ENCODE measurements at places on chromosomes 7 and 10. TPM values are rescaled to one million over a fixed set of nuclear protein-coding genes. Genes with fewer than 3 reads are reported as not detected.
A peak's percentile ranks its signal among the peaks of the same experiment; 100 is the strongest.

- DNase-seq: no peak
These were observed 12.2 kb downstream of the CLRN3 start for GRCh38 chr10:127880557-127880956.

Gene SPDYE16
- 3.6 TPM for total RNA-seq

Gene PVRIG
- not detected for total RNA-seq

DNA sequence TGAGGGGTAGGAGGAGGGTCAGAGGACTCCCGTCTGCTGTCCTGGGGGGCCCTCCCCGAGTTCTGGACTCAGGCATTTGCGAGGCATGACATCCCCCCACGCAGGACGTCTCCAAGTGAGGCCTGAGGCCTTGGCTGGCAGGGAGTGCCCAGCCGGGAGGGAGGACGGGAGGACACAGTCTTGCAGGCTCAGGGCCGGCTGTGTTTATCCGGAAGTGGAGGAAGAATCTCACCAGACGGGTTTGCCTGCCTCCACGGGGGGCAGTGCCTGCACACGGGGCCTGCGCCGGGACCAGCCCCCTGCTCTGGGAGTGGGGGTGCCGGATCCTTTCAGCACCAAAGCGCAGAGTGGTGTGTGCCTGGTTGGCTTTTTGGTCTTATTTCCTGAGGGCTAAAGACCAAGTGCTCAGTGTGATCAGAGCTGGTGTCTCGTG, 10.9 kb downstream of the PWWP2B start:
- DNase-seq: peak; percentile 61

DNA sequence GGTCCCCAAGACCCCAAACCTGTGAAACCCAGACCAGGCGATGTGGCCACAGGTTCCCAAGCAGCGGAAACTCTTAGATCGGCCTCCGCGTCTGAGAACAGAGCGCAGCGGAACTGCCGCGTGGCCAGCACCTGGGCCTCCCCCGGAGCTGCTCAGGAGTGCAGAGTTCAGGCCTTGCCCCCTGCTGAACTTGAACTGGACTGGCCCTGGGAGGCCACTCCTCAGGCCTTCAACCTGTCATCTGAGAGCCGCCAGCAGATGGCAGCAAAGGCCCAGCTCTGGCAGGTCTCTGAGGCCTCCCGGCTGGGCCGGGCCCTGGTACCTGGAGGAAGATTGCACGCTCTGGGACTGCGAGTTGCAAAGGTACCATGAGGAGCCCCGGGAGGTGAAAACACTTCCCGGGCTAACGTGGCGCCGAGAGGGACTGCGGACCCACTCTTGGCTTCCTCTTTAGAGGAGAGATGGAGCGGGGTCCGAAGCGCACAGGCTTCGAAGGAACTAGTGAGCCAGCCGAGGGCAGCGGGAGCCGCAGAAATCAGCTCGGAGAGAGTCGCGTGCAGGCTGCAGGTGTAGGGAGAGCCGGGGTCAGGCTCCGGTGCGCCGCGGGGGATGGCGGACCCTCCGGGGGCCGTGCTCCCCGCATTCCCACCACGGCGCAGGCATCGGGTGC, 89.2 kb downstream of the PAXIP1 start:
- DNase-seq: peak; percentile 77

GRCh38 chr10:131310551-131311401, 745 bp downstream of the TCERG1L start:
- DNase-seq: no peak

GRCh38 chr7:137967143-137968018, 34.5 kb downstream of the CREB3L2 start:
- DNase-seq: no peak

Gene MYO1G
- 0.59 TPM for total RNA-seq

- DNase-seq: no peak
These were observed 16.8 kb downstream of the NOBOX start for GRCh38 chr7:144386741-144387140.

Gene SLC13A1
- total RNA-seq: not detected

Gene MARCHF5
- 2.8 TPM for total RNA-seq

- DNase-seq: no peak
These were observed 29.8 kb upstream of the GNA12 start for GRCh38 chr7:2873686-2874551.

DNA sequence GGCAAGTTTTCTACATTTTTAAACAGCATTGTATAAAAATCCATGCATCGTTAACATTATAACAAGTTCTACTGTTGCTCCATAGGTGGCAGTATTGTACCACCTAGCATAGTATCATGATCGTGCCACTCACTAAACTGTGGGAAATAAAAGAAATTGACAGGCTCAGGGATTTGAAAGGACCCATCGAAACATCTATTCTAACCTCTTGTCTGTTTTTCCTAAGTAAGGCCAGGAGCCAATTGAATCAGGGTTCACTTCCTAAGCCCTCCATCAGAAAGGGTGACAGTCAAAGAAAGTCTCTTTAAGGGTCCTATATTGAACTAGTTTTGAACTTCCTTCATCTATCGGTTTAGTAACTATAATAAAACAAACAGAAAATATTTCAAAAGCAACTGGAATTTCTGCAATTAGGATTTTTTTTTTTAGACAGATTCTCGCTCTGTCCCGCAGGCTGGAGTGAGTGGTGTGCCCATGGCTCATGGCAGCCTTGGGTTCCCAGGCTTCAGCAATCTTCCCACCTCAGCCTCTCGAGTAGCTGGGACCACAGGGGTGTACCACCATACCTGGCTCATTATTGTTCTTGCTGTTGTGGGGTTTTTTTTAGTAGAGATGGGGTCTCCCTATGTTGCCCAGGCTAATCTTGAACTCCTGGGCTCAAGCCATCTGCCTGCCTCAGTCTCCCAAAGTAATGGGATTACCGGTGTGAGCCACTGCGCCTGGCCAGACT, 9.4 kb downstream of the HACD1 start:
- no peak for DNase-seq

- DNase-seq: no peak
These were observed 62.7 kb downstream of the NPTX2 start for GRCh38 chr7:98679741-98680140.

Gene NUTM2B
- 0.41 TPM for total RNA-seq

GRCh38 chr7:158025686-158026600, 561.7 kb downstream of the PTPRN2 start:
- no peak for DNase-seq

GRCh38 chr10:122050811-122051210, 61.8 kb downstream of the TACC2 start:
- DNase-seq: no peak

DNA sequence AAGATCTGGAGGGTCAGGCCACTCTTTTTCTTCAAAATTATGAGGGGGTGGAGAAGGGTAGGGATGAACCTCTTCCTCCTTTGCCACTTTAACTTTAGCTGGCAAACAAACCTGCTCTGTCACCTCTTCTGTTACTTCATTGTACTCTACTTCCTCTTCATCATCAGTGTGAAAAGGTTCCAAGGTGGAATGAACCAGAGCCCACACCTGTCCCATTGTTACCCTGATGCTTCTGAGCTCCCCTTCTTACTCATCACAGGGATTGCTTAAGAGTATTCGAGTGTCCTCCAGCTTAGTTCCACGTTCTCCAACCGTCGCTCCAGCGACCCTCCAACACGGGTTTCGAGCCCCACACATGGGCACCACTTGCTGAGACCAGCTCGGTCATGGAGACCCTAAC, 5.2 kb downstream of the MRPS24 start:
- no peak for DNase-seq

DNA sequence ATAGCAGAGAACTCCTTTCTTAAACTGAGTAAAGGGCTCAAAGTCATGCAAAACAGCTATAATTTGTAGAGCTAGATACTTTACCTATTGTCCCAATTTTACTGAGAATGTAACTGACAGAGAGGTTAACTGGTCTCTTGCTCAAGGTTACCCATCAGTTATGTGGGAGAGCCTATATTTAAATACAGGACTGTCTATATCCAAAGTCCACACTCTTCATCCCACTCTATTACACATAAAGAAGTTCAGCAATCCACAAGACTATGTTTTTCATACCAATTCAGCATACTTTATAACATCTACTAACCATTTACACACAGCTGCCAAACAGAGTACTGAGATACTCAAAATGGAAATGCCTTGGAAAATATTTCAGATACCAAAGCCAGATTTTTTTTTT, 100.2 kb downstream of the MICU1 start:
- no peak for DNase-seq

Gene MOGAT3
- total RNA-seq: not detected

DNA sequence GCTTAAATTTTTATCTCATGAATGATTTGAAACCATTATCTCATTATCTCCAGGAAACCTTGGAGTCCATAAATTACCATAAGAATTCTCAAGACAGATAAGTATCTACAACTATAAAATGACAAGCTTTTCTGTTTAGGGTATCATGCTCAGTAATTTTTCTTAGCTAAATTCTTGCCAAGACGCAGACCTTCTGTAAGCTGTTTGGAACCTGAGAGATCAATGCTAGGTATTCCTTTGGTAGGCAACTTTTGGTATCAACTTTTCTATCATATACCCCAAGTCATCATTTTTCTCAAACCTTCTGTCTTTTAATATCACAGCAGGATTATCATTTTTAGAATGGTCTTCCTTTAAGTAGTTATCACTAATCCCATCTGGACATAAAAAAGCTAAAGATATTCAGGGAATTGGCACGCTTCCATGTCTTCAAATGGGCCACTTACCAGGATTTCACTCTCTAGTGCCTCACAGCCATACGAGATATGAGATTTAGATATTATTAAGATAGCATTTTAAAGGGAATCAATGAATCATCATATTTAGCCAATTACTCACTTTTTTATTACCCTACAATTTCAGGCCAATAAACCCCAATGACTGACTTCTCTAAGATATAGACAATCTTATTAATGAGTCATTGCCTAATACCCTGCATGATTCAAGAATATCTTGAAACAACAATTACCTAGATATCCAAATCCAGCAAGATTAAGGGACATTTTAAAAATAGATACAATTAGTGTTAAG, 544.1 kb downstream of the HTR7 start:
- no peak for DNase-seq

DNA sequence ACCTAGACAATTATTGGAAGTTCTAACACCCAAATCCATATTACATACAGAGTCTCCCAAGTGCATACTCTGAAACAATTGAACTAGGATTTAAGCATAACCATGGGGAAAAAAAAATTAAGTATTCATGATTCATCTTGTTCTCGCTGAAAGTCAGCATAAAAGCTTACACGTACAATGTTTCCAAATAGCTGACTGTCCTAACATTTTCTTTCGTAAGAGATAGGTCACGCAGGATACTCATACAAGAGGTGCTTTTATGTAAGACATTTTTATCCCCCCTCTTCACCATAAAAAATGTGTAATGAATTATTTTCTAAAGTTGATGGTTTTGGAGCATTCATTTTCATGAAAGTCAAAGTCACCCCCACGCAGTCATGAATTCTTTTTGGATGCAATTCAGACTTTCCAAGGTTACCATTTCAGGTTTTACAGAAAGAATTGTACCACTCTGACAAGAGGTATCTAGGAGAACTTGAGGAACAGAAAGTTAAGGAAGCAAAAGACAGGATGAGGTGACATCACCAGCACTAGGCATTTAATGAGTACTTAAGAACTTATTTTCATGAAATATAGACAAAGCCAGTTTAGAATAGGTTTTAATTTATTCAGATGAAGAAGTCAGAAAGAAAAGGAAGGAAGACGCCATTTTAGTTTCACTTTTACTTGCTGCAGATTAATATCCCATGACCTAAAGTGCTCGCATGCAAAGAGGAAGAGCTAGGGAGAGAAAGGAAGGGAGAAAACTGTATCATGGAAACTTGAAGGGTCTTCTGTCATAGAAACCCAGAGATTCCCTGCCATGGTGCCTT, 55.8 kb downstream of the TMEM26 start:
- DNase-seq: no peak

DNA sequence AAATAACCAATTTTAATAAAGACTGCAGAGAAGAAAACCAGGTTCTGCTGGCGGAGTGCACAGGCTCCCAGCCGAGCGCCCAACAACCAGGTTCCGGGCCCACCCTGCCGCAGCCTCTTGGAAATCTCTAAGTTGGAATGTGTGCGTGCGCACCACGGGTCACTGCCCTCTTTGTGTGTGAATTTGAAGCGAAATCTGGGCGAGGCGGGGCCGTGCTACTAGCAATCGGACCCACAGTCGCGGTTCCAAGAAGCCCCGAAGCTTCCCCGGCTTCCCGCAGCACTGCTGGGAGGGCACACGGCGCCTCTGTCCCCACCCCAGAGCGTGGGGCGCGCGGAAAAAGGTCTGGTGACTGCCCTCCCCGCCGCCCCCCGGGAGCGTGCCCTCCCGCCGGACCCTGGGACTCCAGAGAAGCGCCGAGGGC, 666 bp upstream of the MAP3K8 start:
- peak; percentile 80 for DNase-seq

DNA sequence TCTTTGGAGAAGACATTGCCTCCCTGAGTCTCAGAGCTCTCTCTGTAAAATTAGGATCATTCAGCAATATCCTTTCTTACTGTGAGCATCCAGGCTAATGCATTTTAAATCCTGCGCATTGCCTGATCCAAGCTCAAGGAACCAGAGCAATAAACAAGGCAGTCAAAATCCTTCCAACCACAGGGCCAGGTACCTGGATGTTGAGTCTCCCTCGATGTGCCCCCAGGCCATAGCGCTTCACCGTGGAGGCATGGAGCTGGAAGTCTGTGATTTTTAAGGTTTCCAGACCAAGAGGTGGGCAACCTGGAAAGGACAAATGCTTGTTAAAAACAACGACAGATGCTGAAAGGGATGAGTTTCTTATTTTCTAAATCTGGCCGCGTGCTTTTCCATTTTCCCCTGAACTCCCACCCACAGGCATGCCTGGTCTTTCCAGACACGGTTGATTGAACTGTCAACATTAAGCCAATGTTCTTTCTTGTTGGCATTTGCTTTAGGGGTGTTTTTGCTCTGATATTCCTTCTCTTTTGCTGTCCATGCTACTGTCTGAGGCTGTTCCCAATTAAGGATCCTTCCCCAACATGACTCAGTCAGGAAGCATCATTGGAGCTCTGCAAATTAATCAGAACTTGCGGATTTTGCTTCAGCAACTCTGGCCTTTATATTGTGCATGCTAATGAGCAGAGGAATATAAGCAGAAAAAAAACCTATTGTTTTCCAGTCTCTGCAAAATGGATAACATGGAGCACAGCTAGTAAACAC, 29.0 kb downstream of the CPXM2 start:
- DNase-seq: no peak

DNA sequence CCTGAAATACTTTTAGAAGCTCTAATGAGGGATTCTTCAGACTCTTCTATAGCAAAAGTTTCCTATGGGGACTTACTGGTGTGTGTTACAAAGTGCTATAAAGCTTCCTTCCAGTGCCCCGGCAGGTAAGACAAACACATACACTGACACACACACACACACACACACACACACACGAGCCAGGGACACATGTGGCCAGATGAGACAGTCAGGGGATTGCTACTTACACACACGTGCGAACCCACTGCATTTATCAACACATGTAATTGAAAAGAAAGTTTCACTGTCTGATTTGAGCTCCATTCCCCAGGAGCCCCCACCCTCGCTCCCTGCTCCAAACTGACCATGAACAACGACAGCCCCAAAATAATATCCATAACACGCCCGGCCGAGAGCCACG, 119.8 kb downstream of the PRPF18 start:
- DNase-seq: no peak

- peak; percentile 83 for DNase-seq
These were observed 579.0 kb upstream of the DPP6 start for GRCh38 chr7:153473185-153473584.

- DNase-seq: no peak
These were observed 99.4 kb downstream of the MTPN start for GRCh38 chr7:135877805-135878204.

- no peak for DNase-seq
These were observed at the start of gene SLC26A5 for GRCh38 chr7:103446049-103446520. SLC26A5 (minus strand) TSS chr7:103446207; CDS start chr7:103421514, 24,693 bp downstream.
